ENCODE measurements at places on chromosomes 16 and 17.

DNA sequence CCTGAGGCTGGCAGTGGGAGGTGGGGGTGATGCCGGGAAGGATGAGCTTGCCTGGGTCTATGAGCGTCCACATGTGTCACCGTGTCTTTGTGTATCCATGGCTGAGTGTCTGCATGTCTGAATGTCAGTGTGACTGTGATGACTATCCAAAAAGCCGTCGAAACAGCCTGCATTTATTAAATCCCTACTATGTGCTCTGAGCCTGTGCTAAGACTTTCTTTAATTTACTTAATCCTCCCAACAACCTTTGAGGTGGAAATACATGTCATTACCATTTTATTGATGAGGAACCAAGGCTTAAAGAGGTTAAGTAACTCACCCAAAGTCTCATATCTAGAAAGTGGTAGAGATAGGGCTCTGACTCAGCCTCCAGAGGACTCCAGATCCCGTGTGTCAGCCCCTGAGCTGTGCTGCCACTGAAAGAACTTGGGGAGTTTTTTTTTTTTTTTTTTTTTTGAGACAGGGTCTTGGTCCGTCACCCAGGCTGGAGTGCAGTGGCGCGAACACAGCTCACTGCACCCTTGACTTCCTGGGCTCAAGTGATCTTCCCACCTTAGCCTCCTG lies 20.0 kb downstream of the ARHGAP23 start:
- peak; percentile 6 for DNase-seq

- DNase-seq: no peak
These were observed 47.6 kb downstream of the MED13 start for GRCh38 chr17:62017496-62017895.

- DNase-seq: peak; percentile 67
These were observed 39.2 kb downstream of the ZNF778 start for GRCh38 chr16:89256651-89257254.

DNA sequence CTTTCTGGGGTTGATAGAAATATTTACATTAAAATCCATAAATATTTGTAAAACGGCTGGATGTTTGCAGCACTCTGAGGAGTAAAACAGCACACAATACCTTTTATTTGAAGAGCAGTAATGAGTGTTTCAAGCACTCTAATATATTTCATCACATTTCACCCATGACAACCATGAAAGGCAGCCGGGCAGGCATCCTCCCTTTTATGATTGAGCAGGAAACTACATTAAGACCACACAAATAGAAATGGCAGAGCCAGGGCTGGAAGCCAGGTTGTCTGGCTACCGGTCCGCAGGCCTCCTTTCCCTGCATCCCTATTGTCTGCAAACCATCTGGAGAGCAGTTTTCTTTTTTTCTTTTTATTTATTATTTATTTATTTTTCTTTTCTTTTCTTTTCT lies 23.1 kb upstream of the GPRC5C start:
- no peak for DNase-seq

DNA sequence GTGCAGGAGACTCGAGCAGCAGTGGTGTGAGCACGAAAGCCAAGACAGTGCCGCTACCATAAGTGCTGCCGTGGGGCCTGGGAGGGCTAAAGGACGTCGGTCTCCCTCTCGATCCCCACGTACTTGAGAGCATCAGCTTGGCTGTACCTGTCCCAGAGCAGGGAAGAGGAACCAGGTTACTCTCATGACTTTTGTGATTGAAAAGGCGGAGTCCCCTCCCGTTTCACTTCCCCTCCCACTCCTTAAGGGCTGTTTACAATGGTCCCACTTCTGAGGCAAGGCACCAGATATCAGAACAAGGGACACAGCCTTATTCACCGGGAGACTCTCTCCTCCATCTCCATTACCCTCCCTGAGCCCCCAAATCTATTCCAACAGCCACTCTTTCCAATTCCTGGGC lies 20.1 kb downstream of the CNTNAP1 start:
- no peak for DNase-seq

DNA sequence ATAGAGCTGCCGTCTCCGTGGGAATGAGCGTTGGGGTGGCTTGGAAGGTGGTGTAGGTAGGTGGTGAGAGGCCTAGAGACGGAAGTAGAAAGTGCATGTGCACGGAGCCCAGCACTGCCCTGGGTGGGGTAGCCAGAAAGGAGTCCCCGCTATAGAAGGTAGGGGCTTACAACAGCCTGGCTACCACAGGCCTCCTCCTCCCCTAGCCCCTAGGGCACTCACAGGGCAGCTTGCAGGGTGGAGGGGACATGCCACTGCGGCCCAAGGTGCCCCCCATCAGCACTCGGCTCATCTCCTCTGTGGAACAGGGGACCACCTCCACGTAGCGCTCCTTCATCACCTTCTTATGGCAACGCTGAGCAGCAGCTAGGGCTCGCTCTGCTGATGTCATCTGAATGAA lies 5.0 kb downstream of the ESRP2 start:
- DNase-seq: no peak

- no peak for DNase-seq
These were observed 32.5 kb downstream of the AKAP10 start for GRCh38 chr17:19945009-19945626.

GRCh38 chr16:83501481-83501880 lies 306.3 kb upstream of the HSBP1 start:
- DNase-seq: no peak

- peak; percentile 65 for DNase-seq
These were observed 7.5 kb downstream of the NFE2L1 start for GRCh38 chr17:48055531-48056245.

DNA sequence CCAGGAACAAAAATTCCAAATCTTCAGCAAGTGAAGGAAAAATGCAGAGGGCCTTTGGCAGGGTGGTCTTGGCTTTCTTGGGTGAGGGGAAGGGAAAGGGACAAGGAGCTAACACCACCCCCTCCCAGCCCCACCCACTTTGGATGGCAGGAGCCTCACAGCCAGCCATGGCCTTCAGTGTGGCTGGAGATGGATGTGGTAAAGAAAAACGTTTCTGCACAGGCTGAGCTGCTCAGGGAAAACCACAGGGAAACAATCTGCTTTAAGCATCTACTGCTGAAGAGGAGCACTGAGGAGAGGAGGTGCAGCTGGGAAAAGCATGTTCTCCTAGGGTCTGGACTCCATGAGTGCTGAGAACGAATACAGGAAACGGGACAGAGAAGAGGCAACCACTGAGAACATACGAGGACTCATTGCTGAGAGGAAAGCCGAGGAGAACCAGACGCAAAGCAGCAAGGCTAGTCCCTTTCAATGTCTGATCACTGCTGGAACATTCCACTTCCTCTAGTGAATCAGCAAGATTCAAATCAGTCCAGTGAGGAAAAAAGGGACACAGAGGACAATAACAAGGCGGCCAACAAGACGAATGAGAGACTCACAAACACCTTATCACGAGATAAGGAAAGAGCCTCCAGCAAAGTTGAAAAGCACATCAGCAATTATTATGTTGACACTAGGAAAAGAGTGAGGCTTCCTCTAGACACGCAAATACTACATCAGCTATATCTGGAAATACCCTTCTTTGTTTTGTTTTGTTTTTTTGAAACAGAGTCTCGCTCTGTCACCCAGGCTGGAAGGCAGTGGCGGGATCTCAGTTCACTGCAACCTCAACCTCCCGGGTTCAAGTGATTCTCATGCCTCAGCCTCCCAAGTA lies 41.7 kb downstream of the ZZEF1 start:
- no peak for DNase-seq

DNA sequence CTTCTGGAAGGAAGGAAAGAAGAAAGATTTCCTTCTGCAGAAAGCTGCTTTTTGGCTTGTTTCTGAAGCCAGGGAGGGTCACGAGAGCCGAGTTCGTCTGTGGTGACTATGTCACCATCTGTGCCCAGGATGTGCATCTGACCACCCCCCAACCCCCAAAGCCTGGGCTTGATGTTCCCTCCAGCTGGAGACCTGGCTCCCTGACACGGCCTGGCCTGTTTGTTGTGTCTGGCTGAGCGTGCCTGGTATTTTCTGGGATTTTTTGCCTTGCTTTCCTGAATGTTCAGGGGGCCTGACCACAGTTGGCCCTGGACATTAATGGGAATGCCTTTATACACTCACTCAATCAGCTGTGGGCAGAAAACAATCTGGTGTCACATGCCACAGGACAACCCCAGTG lies 38.9 kb downstream of the LGALS9 start:
- DNase-seq: no peak

DNA sequence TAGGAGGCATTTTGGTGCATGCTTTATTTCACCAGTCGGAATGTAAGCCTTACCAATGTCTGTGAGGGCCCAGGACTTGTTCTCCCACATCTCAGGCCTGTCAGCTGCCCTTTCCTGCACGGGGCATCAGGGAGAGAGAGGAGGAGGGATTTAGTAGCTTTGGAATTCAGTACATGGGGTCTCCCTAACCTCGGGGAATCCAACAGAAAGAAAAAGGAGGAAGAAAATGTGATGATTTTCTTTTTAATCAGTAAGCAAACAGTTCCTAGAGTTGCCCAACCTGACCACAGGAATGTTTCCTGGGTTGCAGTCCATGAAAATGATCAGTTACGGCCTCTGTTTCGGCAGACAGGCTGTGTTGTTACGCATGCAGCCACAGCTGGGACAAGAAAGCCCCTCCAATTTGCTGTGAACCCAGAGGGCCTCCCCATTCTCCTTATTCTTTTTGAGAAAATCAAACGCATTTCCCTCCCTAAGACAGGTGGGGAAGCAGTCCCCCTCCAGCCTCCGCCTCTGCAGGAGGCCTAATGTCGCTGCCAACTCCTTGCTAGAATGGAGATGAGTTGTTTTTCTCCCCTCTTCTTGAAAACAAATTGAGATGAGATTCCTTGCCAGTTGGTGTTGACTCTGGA lies 53.1 kb upstream of the TANGO6 start:
- no peak for DNase-seq

DNA sequence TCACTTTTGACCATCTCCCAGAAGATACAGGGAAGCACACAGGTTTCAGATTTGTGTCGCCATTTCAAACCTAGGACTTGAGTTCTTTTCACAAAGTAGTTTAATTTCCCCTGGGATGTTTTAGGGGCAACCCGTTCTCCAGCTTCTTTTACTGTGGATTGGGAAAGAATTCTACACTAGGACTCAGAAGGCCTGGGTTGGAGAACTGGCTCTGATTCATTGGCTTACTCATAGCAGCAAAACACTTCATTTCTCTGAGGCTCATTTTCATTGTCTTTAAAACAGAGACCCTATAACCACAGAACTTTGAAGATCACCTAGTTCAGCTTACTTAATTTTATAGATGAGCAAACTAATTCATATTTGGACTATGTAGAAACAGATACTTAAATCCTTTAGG lies 175.9 kb upstream of the SALL1 start:
- DNase-seq: no peak

DNA sequence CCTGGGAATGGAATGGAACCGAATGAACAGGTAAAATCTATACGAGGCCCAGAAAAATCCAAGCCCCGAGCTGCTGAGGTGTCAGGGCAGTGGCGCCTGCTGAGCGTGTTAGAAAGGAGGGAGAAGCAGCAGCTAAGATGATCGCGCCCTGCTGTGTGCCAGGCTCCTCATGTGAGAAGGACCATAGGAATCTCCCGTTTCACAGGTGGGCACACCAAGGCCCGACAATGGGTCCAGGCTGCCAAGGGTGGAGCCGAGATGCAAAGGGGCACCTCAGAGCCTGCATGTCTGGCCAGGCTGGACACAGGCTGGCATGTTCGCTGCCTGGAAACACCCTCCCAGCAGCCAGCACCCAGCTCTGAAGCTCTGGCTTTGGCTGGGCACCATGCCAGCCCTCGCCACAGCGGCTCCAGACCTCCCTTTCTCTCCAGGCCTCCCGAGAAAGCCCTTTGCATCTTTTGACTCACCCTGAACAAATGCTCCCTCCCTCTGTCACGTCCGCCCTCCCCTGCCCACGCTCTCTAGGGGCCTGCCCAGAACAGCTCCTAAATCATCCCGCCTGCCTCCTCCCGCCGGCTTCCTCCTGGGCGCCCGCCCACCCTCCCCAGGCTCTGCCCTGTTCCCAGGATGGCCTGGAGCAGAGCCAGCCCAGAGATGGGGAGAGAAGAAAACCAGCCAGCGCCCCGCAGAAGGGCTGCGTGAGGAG lies 217.8 kb upstream of the GSE1 start:
- no peak for DNase-seq

DNA sequence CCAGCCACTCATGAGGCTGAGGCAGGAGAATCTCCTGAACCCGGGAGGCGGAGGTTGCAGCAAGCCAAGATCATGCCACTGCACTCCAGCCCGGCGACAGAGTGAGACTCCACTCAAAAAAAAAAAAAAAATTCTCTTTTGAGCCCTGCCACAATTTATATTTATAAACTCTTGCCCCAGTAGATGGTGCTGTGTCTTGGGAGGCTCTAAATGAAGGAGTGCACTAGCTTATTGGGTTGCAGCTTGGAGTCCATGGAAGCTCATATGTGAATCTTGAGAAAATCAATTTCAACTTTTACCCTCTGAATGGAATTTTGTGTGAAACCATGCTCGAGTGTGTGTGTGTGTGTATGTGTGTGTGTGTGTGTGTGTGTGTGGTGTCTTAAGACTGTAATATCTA lies 420.1 kb downstream of the HS3ST4 start:
- no peak for DNase-seq

DNA sequence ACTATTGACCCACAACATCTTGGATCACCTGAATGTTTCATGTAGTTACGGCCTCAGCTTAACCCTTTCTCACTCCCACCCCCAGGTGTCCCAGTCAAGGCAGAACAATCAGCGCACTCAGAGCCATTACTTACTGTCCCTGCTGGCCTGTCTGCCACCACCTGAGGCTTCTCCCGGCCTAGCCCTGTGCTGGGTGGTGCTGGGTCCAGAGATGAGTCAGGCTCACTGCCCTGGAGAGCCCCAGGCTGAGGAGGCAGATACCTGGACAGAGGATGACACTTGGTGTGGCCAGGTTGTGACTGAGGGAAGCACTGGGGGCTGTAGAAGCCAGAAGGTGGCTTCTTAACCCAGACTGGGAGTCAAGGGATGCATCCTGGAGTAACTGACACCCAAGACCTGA lies 4.0 kb upstream of the SLC5A2 start:
- DNase-seq: no peak

- no peak for DNase-seq
These were observed 27.7 kb downstream of the TPSG1 start for GRCh38 chr16:1197237-1197866.

DNA sequence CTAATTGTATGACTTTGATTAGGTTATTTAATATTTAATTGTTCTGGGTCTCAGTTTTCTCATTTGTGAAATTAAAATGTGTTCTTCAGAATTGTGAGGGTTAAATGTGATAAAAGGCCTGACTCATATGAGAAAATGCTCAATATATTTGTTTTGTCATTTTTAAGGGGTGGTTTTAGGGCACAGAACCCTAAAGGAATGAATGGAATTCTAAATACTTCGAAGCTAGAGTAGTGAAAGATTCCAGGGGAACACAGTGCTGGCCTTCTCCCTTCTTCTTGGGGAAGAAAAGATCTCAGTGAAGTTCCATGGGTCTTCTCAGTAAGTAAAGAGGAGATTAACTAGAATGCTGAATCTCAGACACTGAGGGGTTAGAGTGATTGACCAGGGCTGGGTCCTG lies 3.9 kb upstream of the SMPD3 start:
- no peak for DNase-seq

DNA sequence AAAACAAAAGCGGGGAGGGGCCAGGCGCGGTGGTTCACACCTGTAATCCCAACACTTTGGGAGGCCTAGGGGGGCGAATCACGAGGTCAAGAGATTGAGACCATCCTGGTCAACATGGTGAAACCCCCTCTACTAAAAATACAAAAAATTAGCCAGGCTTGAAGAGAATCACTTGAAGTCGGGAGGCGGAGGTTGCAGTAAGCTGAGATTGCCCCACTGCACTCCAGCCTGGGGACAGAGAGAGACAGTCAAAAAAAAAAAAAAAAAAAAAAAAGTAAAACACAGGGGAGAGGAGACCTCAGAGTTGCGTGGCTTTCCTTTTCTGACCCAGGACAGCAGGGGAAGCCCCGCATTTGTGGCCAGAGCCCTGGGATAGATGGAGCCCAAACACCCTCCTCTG lies 19.9 kb downstream of the ACTG1 start:
- no peak for DNase-seq
